Non-pigmented ciliary epithelial cell (primary cell): ENCODE measurements at places on chromosomes 1 and 21.

DNA sequence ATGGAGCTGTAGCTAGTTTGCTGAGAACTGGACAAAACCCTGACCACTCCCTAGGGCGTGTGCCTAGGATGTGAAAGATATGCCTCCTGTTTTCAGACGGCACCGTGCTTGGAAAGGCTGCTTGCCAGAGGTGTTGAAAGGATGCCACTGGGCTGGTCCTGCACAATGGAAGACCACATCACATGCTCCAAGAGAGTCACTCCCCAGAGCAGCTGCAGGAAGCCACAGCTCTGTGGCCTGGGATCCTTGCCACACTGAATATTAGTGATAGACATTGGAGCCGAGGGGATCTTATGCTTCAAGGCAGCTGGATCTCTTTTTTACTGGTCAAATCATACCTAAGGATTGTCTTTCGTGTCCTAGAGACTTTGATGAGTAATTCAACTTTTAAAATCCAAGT lies 6.6 kb upstream of the APP start:
- DNase-seq = no peak

- no peak for DNase-seq
These were observed 403 bp upstream of the EPHX4 start for GRCh38 chr1:92029241-92029922.

GRCh38 chr1:88327391-88328267 lies 356.4 kb upstream of the PKN2 start:
- peak; percentile 83 for DNase-seq

DNA sequence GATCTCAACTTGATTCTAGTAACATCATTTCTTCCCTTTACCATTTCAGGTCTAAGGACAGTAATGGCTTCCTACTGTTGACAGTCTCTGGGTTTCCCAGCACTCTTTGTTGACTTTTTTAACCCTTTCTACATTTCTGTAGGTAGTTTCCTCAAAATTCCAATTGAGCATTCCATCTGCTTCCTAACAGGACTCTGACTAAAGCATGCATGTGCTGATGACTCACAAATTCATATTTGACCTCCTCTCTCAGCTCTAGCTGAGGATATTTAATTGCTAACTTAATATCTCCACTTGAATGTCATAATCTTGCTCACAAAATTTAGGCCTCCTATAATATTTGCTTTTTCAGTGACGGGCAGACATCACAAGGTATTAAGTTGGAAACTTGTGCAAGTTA lies 93.3 kb upstream of the ZNHIT6 start:
- DNase-seq = peak; percentile 6

DNA sequence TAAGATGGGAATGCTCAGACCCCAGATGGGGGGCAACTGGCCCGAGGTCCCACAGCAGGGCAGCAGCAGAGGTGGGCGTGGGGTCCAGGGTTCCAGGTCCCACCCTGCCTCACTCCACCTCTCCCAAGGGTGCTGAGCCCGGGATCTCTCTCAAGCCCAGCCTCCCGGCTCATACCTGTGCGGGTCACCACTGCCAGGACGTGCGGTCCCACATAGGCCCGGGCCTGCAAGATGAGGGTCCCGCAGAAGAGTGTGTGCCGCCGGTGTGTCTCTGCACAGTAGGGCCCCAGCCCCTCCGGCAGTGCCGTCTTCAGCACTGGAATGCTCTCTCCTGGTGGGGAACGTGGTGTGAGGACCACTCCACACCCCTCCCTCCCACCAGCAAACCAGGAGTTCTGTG lies 14.9 kb downstream of the ATP13A2 start:
- no peak for DNase-seq

GRCh38 chr1:85180869-85181268 lies 19.9 kb downstream of the SYDE2 start:
- no peak for DNase-seq

GRCh38 chr1:183303323-183303645 lies 114.9 kb downstream of the NMNAT2 start:
- no peak for DNase-seq

DNA sequence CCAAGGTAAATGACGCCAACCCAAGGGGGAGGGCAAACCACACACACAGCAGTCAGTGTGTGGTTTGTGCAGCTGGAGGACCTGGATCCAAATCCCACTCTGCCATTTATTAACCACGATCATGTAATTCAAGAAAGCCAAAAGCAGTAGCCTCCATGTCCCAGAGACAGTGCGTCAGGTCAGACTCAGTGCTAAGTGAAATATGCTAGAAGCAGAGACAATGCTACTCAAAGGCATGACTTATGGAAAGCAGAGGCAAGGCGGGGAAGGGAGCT lies 13.6 kb downstream of the TTC39A start:
- no peak for DNase-seq

DNA sequence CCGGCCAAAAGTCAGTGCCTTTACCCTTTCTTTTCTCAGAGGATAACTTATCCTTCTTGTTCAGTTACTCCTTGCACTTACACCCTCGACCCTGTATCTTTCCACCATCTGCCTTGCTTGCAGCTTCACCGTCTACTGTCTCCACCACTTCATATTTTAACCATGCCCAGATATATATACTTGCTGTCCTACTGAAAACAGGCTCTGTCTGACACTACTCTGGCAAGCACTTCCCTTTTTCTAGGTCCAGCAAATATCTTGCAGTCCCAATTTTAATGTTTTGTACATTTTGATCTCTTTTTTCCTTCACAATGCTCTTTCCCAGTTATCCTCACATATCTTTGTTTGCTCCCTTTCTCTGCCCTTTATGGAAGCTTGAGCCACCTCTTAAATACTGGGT lies 308.6 kb downstream of the TPR start:
- DNase-seq = no peak

DNA sequence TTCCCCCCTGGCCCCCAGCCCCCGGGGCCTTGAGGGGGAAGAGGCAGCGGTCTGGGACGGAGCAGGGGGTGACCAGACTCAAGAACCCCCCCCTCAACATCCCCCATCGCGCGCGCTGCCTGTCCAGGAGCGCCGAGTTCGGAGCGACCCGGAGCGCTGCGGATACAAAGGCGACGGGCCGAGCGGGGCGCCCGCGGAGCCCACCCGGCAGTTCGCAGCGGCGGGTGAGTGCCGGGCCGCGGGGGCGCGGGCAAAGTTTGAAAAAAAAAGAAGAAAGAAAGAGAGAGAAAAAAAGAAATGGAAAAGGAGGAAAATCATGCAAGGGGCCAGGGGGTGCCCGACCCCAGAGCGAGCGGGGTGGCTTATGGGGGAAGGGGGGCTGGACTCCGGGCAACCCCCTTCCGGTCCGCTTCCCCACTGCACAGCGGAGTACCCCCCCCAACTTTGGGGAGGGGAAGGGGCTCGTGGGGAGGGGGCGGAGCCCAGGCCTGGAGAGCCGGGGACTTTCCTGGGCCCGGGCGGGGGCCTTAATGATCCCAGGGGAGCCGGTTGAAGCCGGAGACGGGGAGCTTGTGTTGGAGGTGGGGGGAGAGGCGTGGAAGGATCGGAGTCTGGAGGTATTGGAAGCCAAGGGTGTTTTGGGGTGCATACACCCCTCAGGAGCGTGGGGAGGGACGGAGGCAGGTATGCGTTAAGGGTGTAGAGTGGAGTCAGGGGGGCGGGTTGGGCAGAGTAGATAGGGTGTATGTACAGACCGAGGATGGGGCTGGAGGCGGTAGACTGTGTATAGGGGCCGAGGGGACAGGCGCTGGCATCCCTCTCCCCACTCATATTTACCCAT lies 502 bp downstream of the VANGL2 start:
- no peak for DNase-seq

- DNase-seq = no peak
These were observed 27.3 kb upstream of the TP53BP2 start for GRCh38 chr1:223873044-223873443.

GRCh38 chr1:113433184-113433583 lies 42.9 kb downstream of the MAGI3 start:
- DNase-seq = no peak

DNA sequence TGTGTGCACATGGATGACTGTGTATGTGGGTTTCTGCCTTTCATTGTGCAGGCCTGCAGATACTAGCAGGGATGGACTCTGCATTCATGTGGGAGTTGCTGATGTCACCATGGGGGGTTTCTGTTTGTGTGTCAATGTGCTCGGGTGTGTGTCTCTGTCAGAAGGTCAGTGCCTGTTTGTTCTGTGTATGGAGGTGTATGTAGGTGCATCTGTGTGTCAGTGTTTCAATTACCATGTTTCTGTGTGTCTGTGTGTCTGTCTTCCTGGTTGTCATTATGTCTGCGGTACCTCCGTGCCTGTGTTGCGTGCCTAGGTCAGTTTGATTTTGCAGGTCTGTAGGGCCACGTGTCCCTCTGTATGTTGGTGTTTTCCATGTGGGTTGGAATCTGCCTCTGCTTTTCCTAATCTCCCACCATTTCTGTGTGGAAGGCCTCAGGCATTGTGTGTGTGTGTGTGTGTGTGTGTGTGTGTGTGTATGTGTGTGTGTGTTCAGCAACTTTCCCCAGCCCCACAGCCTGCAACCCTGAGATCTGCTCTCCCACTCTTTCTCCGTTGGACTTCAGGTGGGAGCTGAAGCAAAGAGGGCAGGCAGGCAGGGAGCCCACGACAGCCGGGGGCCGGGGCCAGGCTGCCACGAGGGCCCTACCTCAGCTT lies 36.7 kb upstream of the WASF2 start:
- no peak for DNase-seq

DNA sequence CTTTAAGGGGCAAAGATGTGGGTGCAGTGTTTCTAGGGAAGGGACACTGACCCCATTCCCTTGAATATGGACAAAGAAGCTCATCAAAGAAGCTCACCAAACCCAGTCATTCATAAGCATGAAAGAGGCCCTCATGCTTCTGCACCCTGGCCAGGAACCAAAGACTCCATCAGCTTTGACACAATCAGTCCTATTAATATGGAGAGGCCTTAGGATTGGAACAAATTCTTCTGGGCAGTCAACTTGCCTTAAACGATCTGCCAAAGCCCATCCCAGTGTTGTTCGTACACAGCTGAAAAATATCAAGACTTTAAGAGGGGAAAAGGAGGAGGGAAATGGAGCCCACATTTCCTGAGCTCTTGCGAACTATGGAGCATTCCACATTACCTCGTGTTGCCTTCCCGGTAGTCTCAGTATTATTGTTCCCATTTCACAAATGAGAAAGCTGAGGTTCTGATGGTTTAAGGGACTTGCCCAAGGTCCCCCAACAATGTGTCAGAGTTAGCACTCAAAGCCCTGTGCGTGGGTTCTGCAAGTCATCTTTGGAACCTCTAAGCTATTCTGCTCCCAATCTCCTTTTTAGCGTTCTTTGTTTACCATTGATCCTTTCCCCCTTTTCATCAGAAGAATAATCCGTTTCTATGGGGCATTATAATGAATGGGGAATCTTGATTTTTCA lies 161.9 kb downstream of the ZBTB18 start:
- no peak for DNase-seq

- no peak for DNase-seq
These were observed 33.3 kb upstream of the CD1D start for GRCh38 chr1:158147401-158147800.

- DNase-seq = no peak
These were observed 24.2 kb downstream of the RSPH1 start for GRCh38 chr21:42471716-42472330.

DNA sequence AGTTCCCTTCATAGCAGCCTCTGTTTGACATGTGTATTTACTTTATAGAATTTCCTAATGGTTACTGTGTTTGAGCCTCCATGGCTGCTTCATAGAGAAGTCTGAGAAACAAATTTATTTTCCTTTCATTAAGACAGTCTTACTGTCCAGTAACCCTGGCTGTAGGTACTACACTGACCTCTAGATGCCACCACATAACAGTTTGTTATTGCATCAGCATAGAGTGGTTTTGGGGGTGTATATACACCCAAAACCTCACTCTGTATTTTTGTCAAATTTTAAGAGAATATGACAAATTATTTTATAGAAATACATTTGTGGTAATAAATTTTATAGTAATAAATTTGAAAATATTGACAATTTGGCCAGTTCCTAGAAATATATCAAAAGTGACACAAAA lies 57.3 kb downstream of the OBSCN start:
- DNase-seq = no peak

DNA sequence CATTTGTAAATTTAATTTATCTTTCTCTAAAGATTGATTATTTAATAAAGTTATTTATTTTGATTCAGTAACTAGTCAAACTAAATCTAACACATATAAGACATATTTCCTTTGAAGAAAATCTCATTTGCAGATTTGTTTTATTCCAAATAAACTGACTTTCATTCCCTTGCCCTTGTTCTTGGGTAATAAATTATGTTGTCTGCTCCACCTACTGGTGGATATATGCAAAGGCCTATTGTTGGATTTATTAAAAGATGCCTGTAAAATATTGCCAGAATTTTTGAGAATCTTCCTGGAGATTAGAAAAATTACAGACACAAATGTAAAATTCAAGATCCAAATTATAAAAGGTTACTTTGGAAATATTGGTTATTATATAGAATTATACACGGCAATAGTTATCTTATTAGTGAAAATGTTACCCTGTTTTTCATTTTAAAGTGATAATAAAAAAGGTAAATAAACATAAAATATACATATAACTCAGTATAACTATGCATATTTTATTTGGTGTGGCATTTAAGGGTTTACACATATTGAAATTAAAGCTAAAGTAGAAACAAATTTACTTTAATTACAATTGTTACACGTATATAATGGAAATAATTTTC lies 116.1 kb downstream of the SPATA17 start:
- DNase-seq = peak; percentile 5

DNA sequence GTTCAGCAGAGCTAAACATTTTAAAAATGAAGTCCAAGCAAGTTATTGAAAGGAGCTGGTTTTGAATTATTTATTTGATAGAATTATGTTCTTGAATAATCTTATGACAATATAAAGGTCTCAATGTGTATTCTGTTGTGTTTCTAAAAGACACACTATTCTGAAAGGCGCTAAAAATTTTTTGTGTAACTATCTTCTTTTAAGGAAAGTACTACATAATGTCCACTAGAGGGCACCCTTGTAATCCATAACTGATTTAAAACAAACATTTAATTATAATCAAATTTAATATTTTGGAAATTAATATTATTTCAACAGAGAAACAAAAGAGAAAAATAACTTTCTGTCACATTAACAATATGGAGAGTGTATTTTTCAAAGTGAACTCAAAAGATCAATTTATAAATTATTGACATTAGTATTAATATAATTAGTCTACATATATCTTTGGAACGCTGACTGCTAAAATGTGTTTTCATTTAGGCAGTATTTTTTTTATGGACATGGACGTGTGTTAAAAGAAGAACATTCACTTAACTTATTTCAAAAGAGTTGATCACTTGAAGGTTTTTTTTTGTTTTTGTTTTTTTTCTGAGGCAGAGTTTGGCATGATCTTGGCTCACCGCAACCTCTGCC lies 248.4 kb downstream of the DENND1B start:
- DNase-seq = no peak

- no peak for DNase-seq
These were observed 1331.7 kb downstream of the MRPL39 start for GRCh38 chr21:24275616-24276015.

- DNase-seq = no peak
These were observed 27.8 kb upstream of the SUMO3 start for GRCh38 chr21:44845418-44846223.

- DNase-seq = no peak
These were observed 282.6 kb downstream of the DSCAM start for GRCh38 chr21:40564318-40564717.
